ENCODE measurements at places on chromosomes 12 and 14. TPM values are rescaled to one million over a fixed set of nuclear protein-coding genes. Genes with fewer than 3 reads are reported as not detected.

DEPDC4 gene
- 2.3 TPM for polyA plus RNA-seq

GRCh38 chr14:46951103-46951502 lies 299.5 kb upstream of the RPL10L start:
- no peak for DNase-seq

GARIN6 gene
- polyA plus RNA-seq = not detected

- DNase-seq = peak; percentile 45
These were observed 431.6 kb downstream of the RAD51B start for GRCh38 chr14:68250927-68251768.

- no peak for DNase-seq
These were observed 135.6 kb downstream of the BCL11B start for GRCh38 chr14:99136401-99136800.

- DNase-seq = no peak
These were observed 48.1 kb downstream of the BEGAIN start for GRCh38 chr14:100539003-100539660.

B3GNT4 gene
- polyA plus RNA-seq = 0.59 TPM

TOMM20L gene
- polyA plus RNA-seq = 1.8 TPM

RND1 gene
- polyA plus RNA-seq = 0.37 TPM

Measured in hindlimb muscle (tissue), 1 donor.